ENCODE measurements at places on chromosomes 6 and 20. TPM values are rescaled to one million over a fixed set of nuclear protein-coding genes. Genes with fewer than 3 reads are reported as not detected.

Gene IPCEF1
- total RNA-seq = not detected

Gene KHDC3L
- total RNA-seq = not detected

Gene TSBP1
- total RNA-seq = not detected

Gene RBM24
- 5.4 TPM for total RNA-seq

Gene NOTCH4
- 198 TPM for total RNA-seq

Gene OR2J3
- not detected for total RNA-seq

Gene CALHM4
- total RNA-seq = not detected

Gene UBE2C
- total RNA-seq = not detected

Gene PRICKLE4
- 15.5 TPM for total RNA-seq

Gene SMLR1
- total RNA-seq = not detected

Gene HLA-DRA
- 220 TPM for total RNA-seq

Gene HLA-DRB5
- 19.9 TPM for total RNA-seq

Gene IMPG1
- not detected for total RNA-seq

Gene CTNNBL1
- 33.3 TPM for total RNA-seq

Gene DEF6
- 20.1 TPM for total RNA-seq

Gene FNDC11
- not detected for total RNA-seq

Gene RNF182
- 3.0 TPM for total RNA-seq

Gene MTFR2
- not detected for total RNA-seq

Gene C20orf202
- not detected for total RNA-seq

Gene PLA2G7
- 2.1 TPM for total RNA-seq

Gene ZSCAN23
- total RNA-seq = not detected

Gene MCHR2
- total RNA-seq = not detected

Gene OR2B2
- not detected for total RNA-seq

Gene ZNF165
- not detected for total RNA-seq

Gene PLEKHG1
- total RNA-seq = 10.7 TPM

Gene ENPP5
- 0.53 TPM for total RNA-seq

Gene GLP1R
- not detected for total RNA-seq

Gene FUT9
- not detected for total RNA-seq

Gene BPIFB2
- not detected for total RNA-seq

Gene IL17A
- total RNA-seq = not detected

Gene ASCC3
- 12.7 TPM for total RNA-seq

Gene NKX2-4
- not detected for total RNA-seq

Gene IL20RA
- total RNA-seq = not detected

Gene GINM1
- total RNA-seq = 36.4 TPM

Gene UNC93A
- total RNA-seq = not detected

Gene THBD
- total RNA-seq = 326 TPM

Gene PCED1A
- 49.7 TPM for total RNA-seq

Gene MAN1A1
- total RNA-seq = 75.5 TPM

Gene CGA
- total RNA-seq = not detected

Gene RAET1L
- total RNA-seq = not detected

Gene EFCAB8
- not detected for total RNA-seq

Gene VSX1
- total RNA-seq = not detected

Gene CEP85L
- total RNA-seq = 15.0 TPM

Gene COL9A3
- 13.8 TPM for total RNA-seq

Gene PRR3
- total RNA-seq = 25.0 TPM

Data from ascending aorta (tissue), 2 donors.